ENCODE measurements at places on chromosomes 1 and 21.
A peak's percentile ranks its signal among the peaks of the same experiment; 100 is the strongest.

GRCh38 chr1:183251959-183252450 lies 65.9 kb downstream of the LAMC2 start:
- DNase-seq = no peak

GRCh38 chr1:215321802-215322201 lies 239.3 kb downstream of the KCNK2 start:
- no peak for DNase-seq

DNA sequence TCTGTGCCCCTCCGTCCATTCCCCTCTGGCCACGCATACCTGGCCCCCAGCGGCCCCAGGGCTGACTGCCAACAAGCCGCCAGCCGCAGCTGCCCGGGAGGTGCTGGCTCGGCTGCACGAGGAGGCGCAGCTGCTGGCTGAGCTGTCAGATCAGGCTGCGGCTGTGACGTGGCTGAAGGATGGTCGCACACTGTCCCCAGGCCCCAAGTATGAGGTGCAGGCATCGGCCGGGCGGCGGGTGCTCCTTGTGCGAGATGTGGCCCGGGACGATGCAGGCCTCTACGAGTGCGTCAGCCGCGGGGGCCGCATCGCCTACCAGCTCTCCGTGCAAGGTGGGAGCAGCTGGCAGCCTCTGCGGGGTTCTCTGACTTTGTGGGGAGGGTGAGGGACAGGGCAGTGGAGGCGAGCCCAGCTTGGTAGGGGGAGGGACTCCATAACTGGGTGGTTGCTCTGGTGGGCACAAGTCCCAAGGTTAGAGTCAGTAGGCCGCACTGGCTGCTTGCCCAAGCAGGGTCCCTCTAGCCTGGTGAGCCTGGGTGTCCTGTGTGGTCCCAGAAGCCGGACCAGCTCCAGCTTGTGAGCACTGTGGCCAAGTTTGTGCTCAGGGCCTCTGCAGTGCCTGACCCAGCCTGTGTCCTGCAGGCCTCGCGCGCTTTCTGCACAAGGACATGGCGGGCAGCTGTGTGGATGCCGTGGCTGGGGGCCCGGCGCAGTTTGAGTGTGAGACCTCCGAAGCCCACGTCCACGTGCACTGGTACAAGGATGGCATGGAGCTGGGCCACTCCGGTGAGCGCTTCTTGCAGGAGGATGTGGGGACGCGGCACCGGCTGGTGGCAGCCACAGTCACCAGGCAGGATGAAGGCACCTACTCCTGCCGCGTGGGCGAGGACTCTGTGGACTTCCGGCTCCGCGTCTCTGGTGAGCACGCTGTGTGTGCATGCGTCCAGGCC lies 8.8 kb downstream of the OBSCN start:
- DNase-seq = no peak

- DNase-seq = no peak
These were observed 50.3 kb downstream of the MCOLN2 start for GRCh38 chr1:84946631-84947030.

GRCh38 chr1:208280681-208281450 lies 36.7 kb upstream of the PLXNA2 start:
- DNase-seq = no peak

DNA sequence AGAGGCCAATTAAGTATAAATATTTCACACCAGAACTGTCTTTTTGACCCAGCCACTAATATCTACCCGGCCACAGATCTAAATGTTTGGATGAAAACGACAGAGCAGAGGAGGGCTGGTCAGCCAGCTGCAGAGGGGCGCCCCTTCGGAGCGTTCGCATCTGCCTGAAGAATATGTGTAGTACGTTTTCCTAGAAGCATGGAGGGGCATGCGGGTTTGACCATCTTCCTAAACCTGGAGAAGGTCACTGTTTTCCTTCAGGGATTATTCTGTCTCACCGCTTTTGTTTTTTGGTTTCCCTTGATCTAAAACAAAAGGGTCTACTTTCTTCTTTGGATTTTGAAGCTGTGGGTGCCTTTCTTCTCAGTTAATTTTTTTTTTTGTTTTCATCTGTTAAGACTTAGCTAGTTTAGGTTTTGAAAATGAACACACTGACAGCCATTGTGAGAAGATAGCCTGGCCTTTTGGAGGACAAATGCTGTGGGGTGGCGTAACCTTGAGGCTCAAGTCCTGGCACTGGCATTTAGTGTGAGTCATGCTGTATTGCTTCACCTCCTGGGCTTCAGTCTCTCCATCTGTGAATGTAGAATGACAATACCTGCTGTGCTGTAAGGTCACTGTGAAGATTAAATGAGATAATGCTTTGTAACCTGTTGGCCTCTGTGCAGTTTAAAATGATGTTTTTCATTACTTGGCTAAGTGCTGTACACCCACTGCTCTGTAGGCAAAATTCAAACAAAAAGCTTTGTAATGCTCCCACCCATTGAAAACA lies 74.1 kb upstream of the IRF2BP2 start:
- no peak for DNase-seq

DNA sequence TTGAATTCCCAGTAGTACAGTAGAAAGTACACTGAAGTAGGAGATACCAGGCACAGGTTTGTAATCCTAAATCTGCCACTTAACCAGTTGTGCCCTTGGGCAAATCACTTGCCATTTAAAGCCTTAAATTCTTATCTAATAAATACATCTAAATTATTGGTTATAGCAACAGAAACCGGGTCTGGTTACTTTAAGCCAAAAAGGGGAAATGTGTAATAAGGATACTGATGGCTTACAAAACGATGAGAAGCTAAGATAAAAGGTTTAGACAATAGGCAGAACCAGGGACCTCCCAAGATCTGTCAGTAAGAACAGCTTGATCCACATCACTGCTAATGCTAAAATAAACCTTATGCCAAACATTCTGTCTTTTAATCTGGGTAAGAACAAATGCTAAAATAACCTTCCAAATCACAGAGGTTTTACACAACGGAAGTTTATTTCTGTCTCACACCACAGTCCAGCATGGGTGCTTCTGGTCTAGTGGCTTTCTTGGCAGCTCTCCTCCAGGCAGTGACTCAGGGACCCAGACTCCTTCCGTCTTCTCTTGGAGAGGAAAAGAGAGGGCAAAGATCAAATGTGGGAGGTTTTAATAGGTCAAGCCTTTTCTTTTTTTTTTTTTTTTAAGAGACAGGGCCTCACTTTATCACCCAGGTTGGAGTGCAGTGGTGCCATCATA lies 16.5 kb upstream of the ZMYM1 start:
- no peak for DNase-seq

GRCh38 chr1:32240140-32240951 lies 6.7 kb upstream of the FAM167B start:
- peak; percentile 88 for DNase-seq

GRCh38 chr21:29394051-29394450 lies 95.3 kb downstream of the BACH1 start:
- DNase-seq = no peak

GRCh38 chr1:229436201-229436600 lies 2.3 kb upstream of the ACTA1 start:
- DNase-seq = no peak

- peak; percentile 78 for DNase-seq
These were observed 34.7 kb upstream of the SCCPDH start for GRCh38 chr1:246689409-246690008.

All from right kidney (tissue), 9 donors.